Tongue (tissue), 3 donors: ENCODE measurements at places on chromosomes 6 and 20. TPM values are rescaled to one million over a fixed set of nuclear protein-coding genes. Genes with fewer than 3 reads are reported as not detected.

COL19A1 gene
- total RNA-seq = 26.4 TPM

FNDC1 gene
- 102 TPM for total RNA-seq

NMBR gene
- not detected for total RNA-seq

DYNLT2 gene
- total RNA-seq = 5.7 TPM

SDCBP2 gene
- 3.6 TPM for total RNA-seq

FAM162B gene
- total RNA-seq = 7.9 TPM

NFATC2 gene
- 9.6 TPM for total RNA-seq

- DNase-seq = no peak
These were observed 240.7 kb upstream of the POU3F2 start for GRCh38 chr6:98593676-98594075.

GRCh38 chr20:57553376-57554018, 7.4 kb upstream of the PCK1 start:
- no peak for DNase-seq

DNA sequence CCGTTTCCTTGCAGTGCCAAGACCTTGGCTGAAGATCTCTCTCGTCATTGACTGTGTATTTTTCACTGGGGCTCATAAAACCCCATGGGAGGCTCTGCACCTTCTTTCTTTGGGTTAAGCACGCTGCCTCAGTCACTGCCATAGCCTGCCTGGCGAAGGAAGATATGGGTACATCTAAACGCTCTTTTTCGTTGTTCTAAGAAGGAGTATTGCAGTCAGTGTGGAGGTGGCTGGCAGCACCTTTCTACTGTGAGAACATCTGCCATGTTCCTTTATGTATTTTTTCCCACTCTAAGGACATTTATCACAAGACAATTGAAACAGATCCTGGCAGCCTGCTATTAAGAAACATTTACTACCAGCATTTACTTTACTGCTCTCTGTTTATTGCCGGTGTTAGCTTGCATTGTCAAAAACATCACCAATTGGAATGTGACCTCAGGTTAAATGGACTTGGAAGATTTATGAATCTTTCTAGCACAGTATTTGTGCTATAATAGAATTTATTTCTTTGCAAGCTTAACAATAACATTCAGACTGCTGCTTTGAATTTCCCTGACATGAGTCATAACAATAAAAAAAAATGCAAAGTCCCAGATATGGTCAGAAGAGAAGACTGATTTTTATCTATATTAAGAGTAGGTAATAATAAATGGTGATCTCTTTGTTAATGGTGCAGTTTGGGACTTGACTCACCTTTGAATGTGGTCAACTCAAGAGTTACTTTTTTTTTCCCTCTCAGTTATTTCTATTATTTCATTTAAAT, 62.2 kb upstream of the CLDN20 start:
- no peak for DNase-seq

GRCh38 chr20:57106692-57107091, 159.7 kb downstream of the BMP7 start:
- no peak for DNase-seq

- DNase-seq = no peak
These were observed 33.8 kb upstream of the FAM135A start for GRCh38 chr6:70379473-70380013.

DNA sequence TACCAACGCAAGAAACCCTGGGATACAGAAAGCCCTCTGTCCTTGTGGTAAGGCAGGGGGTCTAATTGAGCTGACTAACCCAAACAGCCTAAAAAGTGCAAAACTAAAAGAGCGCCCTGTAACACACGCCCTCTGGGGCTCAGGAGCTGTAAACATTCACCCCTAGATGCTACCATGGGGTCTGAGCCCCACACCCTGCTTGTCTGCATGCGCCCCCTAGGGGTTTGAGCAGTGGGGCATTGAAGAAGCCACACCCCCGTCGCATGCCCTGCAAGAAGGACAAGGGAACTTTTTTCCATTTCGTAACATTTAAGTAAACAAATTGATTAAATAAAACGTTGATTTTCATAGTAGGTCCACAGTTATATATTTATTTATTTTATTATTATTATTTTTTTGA, 616.9 kb upstream of the MAN1A1 start:
- no peak for DNase-seq

DNA sequence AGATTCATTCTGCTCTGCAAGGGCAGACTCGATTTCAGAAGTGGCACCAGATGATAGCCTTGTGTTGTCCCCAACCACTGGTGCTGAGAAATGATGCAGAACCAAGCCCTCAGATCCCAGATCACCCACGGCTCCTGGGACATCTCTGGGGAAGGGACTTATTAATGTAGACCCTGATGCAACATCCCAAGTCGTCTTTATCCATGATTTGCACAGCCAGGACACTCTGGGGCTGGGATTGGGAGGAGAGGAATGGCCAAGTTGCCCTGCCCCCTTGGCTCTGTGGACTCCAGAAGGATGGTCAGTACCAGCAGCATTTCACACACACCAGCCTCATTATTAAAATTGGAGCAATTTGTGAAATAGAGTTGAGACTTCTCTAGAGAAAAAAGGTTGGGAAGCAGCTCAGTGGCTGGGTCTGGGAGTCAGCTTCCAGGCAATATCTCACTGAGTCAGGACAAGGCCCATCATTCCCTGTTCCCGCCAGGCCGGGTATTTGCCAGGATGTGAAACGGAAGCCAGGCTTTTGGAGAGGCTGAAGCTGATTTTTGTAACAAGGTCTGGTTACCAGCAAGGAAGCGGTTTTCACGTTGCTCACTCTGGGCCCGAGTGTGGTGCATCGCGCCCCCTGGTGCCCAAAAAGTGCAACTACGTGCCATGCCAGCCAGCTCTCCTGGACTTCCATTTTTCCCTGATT, 67.4 kb downstream of the ZBTB2 start:
- DNase-seq = peak; percentile 94

DNA sequence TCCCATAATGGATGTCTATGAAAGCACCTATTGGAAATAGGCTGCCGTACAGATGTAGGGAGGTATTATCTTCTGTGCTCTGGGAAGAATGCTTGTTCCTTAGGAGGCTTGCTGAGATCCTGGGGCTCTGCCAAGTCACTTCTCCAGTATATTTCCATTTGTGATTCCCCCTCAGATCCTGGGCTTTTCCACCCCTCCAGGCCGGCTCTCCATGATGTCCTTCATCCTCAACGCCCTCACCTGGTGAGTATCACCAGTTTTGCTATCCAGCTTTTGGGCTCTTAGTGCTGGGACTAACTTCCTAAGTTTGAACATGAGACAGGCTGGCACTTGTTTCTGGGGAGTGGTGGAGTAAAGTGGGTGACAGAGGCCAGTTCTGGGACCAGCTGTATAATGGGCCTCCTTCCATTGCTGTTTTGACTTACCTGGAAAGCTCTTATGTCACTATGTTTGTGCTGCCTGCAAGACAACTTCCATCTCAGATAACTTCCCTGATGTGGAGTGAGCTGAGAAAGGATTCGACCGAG, 2.6 kb downstream of the SYS1 start:
- DNase-seq = no peak

- no peak for DNase-seq
These were observed 114.4 kb downstream of the PHACTR3 start for GRCh38 chr20:59718751-59719150.

DNA sequence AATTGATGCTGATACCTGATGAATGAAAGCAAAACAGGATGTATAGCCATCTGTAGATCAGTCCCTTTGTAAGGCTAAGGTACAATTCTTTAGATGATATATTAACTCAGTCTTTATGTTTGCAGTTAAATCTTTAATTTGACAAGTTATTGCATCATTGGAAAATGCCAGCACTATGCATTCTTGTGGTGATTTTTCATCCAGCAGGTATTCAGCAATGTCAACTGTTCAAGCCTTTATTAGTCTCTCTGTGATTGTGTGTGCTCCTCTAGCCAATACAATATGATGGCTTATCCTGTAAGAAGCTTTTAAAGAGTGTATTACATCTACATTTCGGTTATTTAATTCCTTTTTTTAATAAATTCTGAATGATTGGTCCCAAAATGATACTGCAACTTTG, 34.3 kb downstream of the HLA-DMB start:
- no peak for DNase-seq

GRCh38 chr6:63391203-63391970, 71.6 kb upstream of the LGSN start:
- DNase-seq = no peak

DNA sequence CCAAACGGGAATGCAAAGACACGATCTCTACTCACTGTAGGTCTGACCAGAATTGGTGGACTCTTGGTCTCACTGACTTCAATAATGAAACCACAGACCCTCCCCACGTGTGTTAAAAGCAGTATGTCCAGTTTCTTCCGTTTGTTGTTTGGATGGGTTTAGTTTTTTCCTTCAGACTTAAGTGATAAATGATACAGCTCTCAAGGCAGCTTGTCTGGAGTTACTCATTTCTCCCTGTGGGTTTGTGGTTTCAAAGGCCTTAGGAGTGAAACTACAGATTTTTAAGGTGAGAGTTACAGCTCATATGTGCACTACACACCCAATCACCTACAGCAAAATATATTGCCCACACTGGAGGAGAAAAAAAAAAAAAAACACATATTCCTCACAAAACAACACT, 86.7 kb upstream of the STMND1 start:
- DNase-seq = no peak

- DNase-seq = peak; percentile 88
These were observed 16.5 kb upstream of the NCR2 start for GRCh38 chr6:41318654-41319565.

- no peak for DNase-seq
These were observed 80.2 kb upstream of the PHACTR1 start for GRCh38 chr6:12636336-12636735.

DNA sequence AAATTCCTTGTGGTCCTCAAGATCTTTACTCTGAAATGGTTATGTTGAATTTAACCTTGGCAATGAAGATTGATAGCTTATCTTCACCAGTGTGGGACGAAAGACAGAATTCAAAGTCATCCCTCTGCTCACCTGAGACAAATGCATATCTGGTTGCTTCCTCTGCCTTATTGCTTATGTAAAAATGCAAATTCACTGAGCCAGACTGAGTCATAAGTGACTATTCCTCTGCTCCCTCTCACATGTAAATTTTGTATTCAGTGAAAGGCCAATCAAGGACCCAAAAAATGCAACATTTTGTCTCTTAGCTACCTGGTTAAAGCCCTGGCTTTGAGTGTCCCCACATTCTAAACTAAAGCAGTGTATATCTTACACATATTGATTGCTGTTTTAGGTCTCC, 593.1 kb upstream of the GJE1 start:
- DNase-seq = no peak

DNA sequence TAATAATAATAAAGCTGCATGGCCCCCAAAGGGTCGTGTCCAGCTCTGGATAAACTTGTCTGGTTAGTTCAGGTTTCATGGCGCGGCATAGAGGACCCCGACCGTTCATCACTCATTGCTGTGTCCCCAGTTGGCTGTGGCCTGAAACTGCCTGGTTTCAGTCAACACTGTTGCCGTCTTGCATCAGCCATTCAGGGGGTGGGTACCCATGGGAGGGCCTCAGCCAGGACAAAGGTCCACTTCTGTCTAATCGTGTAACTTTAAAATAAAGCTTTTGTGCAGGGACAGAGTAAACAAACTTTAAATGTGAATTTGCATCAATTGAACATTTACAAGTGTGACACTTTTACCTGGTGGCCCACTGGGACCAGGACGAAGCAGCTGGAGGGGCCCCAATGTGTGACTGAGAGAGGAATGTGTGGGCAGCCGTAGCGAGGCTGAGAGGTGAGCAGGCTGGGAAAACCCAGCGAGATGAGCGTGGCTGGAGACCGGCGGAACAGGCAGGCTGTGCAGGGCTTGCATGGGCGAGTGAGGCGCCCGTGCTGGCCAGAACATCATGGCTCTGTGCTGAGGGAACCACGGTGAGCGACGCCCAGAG, 22.3 kb upstream of the UNC93A start:
- no peak for DNase-seq

GRCh38 chr6:169903122-169903521, 151.7 kb downstream of the ERMARD start:
- DNase-seq = no peak

DNA sequence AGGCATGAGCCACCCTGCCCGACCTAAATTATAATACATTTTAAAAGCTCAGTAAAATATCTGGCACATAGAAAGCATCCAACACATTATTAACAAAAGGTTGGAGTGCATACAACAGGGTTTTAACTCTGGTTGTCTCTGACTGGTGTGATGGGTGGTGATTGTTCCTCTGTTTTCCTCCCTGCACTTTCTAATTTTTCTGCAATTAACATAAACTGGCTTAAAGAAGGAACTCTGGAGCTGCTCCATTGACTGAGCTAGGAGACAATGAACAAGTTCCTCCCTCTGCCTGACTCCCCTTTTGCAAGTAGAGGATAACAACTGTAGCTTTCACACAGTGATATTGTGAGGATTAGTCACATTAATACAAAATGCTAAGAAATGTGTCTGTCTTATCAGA, 48.5 kb upstream of the SIRPG start:
- DNase-seq = no peak

DNA sequence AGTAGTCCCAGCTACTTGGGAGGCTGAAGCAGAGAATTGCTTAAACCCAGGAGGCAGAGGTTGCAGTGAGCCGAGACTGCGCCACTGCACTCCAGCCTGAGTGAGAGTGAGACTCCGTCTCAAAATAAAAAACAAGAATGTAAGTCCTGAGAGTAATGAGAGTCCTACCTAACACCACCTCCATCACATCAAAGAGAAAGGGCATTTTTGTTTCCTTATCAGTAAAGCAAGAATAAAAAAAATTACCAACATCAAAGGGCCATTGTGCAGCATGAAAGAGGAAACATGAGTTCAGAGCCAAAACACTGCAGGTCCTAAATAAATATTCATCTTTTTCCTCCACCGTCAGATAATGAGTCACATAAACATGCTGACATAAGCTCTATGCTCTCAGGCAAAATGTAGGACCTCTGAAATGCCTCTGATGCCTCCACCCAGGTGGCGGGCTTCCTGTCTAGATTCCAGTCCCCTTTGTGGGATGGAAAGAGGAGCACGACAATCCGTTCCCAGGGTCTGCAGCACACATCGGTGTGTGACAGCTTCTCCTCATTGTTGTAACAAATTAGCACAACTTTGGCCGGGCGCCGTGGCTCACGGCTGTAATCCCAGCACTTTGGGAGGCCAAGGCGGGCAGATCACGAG, 7.2 kb downstream of the ATP9A start:
- DNase-seq = no peak
